ENCODE measurements at places on chromosomes 12 and 14. TPM values are rescaled to one million over a fixed set of nuclear protein-coding genes. Genes with fewer than 3 reads are reported as not detected.

The OR4E1 gene
- total RNA-seq = not detected

DNA sequence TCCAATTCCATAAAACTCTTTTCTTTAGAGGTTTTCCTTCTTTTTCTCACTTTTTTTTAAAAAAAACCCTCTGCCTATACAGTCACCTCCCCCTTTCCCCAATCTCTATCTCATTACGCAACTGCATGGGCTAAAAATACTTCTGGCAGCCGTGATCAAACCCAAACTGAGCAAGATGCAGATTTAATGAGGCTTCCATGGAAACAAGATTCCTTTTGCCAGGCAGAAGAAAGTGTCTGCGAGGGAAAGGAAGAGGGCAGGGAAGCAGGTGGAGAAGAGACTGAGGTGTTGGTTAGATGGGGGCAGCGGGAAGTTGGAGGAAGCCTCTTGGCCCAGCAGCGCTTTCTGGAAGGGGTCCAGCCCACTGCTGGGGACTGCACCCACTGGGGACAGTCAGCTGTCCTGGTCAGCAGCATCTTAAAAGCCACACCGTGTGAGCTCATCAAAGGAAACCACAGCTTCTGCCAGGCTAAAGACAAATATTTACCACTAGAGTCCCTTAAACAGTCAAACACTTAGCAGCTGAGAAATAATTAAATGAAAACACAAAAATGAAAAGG, 90.4 kb downstream of the SLC8A3 start:
- no peak overlapping the region for H3K4me3 ChIP-seq
- no peak for DNase-seq
- H3K36me3 ChIP-seq = no peaks in the 10 kb centered on the region
- no peak overlapping the region for H3K27ac ChIP-seq
- H3K4me1 ChIP-seq = no peaks in the 10 kb centered on the region

- H3K4me3 ChIP-seq = no peak overlapping the region
- peaks cover 17% of the 10 kb centered on the region for H3K27me3 ChIP-seq
- DNase-seq = peak; percentile 11
- no peaks in the 10 kb centered on the region for H3K36me3 ChIP-seq
- no peak overlapping the region for H3K27ac ChIP-seq
These were observed 29.7 kb upstream of the BEGAIN start for GRCh38 chr14:100616854-100617409.

DNA sequence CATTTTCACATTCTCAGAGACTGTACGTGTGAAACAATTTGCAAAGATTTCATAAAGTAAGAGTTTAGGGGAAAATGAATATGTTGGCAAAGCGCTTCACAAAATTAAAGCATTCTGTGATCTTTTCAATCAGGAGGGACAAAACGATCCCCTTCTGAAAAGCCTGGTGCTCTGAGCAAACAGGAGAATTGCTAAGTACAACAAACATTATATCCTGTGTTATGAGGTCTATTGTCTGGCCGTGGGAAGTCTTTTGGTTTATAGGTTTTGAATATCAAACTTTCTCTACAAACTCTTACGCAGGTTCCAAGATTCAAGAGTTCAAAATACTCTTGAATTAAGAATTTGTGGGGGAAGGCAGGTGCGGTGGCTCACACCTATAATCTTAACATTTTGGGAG, 7.2 kb upstream of the FOXN3 start:
- peaks cover 67% of the 10 kb centered on the region for H3K4me1 ChIP-seq
- no peaks in the 10 kb centered on the region for H3K36me3 ChIP-seq
- H3K27ac ChIP-seq = peak overlapping the region; percentile 62

GRCh38 chr12:119665164-119665929, 2.6 kb upstream of the PRKAB1 start:
- peaks cover 24% of the 10 kb centered on the region for H3K4me1 ChIP-seq
- DNase-seq = no peak
- H3K27ac ChIP-seq = no peak overlapping the region
- H3K4me3 ChIP-seq = no peak overlapping the region
- peaks cover 15% of the 10 kb centered on the region for H3K27me3 ChIP-seq
- peaks cover 1% of the 10 kb centered on the region for H3K36me3 ChIP-seq

- H3K4me3 ChIP-seq = no peak overlapping the region
- no peaks in the 10 kb centered on the region for H3K4me1 ChIP-seq
- H3K36me3 ChIP-seq = no peaks in the 10 kb centered on the region
- DNase-seq = no peak
These were observed 148.4 kb upstream of the SYT10 start for GRCh38 chr12:33587784-33588712.

The IKBIP gene
- total RNA-seq = 66.8 TPM

DNA sequence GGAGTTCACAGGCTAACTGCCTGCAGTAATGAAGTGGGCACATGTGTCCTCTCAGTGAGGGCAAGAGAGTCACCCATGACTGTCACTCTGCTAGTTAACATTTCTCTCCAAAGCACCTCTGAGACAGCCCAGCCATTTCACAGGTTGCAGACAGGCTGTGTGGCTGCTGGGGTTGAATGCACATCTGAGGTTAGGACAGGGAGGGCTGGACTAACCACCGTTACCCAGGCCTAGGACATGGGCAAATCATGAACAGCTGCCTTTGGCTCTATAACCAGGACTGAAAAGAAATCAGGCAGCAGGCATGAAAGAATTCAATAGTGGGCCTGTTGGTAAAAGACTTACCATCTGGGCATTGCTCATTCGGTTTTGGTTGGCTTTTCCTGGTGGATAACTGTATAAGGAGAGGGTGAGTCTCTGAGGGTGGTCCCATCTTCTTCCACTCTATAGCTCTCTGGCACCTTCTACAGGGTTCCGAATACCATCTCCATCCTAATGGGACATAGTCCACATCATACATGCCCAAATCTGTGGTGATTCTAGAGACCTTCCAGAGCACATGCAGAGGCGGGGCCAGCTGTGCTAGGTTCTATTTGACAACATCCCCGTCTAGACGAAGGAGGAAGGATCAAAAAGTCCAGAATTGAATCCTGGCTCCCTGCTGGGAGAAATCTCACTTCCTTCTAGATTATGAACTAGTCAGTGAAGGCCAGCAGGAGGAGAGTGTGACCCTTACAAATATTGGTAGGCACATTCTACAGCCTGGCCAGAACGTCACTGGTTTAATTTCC, 10.8 kb downstream of the CRACR2A start:
- H3K27ac ChIP-seq = no peak overlapping the region
- DNase-seq = no peak
- no peaks in the 10 kb centered on the region for H3K36me3 ChIP-seq
- no peak overlapping the region for H3K4me3 ChIP-seq
- peaks cover 4% of the 10 kb centered on the region for H3K27me3 ChIP-seq
